ENCODE measurements at places on chromosomes 7 and 10.

GRCh38 chr7:83908526-83908925, 259.6 kb upstream of the SEMA3E start:
- no peak for DNase-seq

DNA sequence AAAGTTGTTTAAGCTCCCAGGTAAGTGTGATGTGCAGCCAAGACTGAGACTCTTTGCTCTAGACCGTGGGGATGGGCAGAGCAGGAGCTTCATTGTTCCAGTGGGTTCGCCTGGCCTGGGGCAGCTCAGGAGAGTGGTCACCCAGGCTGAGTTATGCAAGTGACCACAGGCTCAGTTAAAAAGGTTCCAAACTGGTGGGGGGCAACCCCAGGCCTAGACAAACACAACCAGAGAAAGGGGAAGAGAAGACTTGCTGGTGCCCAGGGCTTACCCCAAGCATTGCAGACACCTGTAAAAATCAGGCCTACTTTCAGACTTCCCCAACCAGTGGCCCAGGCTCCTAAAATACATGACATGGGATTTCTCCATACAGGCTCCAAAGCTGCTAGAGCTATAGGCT, 21.6 kb downstream of the CREB3L2 start:
- no peak for DNase-seq

DNA sequence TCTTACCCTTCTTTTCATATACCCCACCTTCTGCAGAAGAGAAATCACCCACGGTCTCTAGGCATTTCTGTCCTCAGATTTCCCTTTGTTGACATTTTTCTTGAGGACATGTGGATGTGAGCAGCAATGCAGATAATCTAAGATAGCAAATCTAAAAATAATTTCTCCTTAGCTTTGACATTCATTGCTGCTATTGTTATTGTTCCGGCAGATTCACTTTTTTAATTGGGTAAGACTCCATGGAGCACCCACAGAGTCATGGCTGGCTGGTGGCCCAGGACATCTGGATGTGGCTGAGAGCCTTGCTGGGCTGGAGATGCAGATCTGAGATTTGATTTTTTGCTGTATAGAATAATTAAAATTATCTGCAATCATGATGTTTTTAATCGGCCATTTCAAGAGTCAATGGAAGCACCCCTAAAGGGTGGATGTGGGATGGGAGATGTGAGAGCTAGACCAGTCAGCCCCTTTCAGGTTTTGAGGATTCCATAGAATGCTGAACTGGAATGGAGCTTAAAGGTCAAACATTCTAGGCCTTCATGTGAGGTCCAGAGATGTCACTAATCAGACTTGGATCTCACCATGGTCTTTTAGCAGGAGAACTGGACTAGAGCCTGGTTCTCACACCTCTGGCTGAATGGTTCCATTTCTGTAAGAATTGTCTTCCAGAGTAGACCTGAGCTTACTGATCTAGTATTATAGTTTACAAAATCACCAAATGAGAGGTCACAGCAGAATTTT, 37.5 kb downstream of the TAS2R41 start:
- DNase-seq, result no peak

DNA sequence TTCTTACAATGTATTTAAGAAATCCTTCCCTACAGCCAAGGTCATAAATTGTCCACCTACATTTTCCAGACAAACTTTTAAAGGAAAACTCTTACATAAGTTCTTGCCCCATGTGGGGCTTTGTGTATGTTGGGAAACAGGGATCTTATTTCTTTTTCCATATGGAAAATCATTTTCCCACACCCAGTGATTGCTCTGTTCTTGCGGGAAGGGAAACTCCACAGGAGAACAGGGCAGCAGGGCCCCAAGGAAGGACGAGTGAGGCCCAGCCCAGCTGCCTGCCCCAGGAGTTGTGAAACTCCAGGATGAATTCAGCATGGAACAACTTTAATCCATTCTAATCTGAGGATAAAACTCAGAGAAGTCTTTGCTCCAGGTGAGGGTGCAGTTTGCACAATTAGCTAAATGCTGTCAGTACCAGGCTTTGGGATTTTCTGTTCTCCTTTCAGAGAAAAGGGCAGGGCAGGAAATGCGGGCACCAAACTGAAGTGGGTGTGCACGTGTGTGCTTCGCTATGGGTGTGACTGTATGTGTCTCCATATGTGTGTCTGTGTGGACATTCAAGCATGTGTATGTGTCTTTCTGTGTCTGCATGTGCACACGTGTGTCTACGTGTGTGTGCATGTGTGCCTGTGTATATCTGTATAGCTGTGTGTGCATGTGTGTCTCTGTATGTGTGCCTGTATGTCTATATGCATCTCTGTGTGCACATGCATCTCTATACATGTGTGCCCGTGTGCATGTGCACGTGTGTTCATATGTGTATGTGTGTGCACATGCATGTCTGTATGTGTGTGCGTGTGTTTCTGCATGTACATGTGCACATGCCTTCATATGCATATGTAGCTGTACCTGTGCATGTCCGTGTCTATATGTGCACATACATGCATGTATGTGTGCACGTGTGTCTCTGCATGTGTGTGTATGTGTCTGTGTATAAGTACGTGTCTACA, 102.0 kb upstream of the FAM20C start:
- no peak for DNase-seq

- DNase-seq, result peak; percentile 65
Measured at GRCh38 chr7:50782375-50783208, at the start of gene GRB10. TSS of gene GRB10 (minus strand) at chr7:50782896. CDS start at chr7:50732322, 50,574 bp downstream.

DNA sequence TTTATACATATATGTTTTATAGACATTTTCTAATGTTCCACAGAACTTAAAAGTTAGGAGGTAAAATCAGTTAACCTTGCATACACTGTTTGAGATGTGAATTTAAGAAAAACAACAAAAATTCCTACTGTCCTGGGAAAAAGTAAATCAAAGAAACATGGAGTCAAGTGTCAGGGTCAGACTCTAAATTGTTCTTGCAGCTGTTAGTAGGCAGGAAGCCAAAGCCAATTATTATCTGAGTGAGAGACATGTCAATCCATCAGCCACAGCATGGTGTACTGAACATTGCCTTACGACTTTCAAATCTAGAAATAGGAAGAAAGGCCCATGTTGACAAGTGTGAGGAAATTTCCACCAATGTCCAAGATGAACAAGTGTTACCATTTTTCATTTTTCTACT, 461.2 kb upstream of the MBL2 start:
- DNase-seq, result no peak

DNA sequence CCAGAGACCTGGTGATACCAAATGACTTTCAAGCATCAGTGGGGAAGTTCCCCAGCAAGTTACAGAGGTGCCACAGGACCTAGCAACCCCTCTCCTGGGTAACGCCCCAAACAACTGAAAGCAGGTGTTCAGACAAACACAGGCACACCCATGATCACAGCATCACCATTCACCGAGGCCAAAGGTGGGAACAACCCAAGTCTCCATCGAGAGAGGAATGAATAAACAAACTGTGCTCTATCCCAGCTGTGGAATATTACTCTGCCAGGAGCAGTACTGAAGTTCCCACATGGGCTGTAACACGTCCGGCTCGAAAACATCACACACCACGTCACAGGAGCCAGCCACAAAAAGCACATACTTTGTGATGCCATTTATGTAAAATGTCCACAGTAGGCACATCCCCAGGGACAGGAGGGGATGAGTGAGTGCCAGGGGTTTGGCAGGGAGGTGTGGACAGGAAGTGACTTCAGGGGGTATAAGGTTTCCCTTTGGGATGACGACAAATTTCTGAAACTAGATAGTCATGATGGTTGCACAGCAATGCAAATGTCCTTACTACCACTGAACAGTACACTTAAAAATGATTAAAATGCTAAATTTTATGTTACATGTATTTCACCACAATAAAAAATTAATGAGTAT, 222.8 kb downstream of the TNS3 start:
- no peak for DNase-seq

DNA sequence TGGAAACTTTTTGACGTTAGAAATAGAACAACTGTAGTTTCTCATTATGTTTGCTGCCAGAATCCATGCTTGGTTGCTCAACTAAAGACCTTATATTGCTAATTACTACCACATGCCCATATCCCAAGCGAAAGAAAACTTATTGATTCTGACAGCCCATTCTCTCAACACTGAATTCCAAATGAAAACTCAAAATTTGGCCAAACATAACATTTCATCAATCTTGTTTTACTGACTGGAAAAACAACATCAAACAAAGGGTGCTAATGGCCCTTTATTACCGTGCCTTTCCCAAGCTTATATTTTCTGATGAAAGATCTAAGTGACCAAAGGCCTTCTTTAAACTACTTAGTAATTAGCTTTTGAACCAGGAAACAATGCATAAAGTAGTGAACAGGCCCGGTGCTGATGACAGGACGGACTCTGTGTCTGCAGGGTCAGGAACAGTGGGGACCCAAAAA, 531.8 kb downstream of the KCNMA1 start:
- no peak for DNase-seq

- DNase-seq, result no peak
Measured at GRCh38 chr7:130904792-130905191, 170.8 kb upstream of the KLF14 start.

GRCh38 chr10:26860102-26860442, 686 bp downstream of the ABI1 start:
- no peak for DNase-seq

GRCh38 chr7:84801396-84801795, 385.5 kb downstream of the SEMA3D start:
- DNase-seq, result no peak

GRCh38 chr7:46814516-46815250, 767.2 kb downstream of the TNS3 start:
- DNase-seq, result no peak

GRCh38 chr10:87636313-87636915, 23.3 kb upstream of the PAPSS2 start:
- DNase-seq, result no peak

- DNase-seq, result no peak
Measured at GRCh38 chr7:101968720-101969466, 151.5 kb downstream of the CUX1 start.

- DNase-seq, result no peak
Measured at GRCh38 chr10:25142116-25142864, 32.5 kb upstream of the GPR158 start.

GRCh38 chr7:133937786-133938185, 189.4 kb upstream of the LRGUK start:
- DNase-seq, result no peak
